DMS153 (cell line): ENCODE measurements at places on chromosomes 13 and 19.

- DNase-seq = no peak
Observed at GRCh38 chr19:48135411-48135810, 24.8 kb upstream of the PLA2G4C start.

DNA sequence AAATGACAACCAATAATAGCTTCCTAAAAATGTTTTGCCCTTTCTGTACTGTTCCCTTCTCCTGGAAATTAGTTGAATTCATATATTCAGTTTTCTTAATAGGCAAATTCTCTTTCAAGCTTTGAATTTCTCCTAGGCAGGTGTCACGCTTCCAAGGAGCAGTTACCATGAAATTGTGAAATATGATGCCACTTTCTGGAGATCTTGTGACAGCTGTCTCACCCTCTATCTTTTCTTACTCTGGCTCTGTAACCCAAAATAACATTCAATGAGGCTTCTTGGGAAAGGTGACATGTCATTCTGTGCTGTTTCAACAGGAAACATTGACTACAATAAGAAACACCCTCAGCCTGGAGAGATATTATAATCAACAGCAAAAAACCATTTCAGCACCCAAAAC lies 80.3 kb upstream of the MRI1 start:
- no peak for DNase-seq

DNA sequence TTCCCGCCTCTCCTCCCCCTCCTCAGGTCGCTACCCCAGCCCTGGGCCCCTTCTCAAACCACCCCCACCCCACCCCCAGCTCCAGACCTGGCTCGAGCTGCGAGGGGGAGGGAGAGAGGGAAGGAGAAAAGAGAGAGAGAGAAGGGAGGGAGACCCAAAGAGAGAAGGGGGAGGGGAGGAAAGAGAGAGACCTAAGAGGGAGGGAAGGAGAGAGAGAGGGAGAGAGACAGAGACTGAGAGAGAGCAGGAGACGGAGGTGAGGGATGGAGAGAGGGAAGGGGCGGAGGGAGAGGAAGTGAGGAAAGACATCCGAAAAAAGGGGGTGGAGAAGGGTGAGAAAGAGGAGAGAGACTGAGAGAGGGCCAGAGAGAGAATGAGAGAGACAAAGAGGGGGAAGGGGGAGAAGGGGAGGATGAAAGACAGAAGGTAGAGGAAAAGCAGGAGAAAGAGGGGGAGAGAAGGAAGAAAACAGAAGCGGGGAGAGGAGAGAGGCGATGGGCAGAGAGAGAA lies 2.0 kb upstream of the SPACA6 start:
- DNase-seq = peak; percentile 2

DNA sequence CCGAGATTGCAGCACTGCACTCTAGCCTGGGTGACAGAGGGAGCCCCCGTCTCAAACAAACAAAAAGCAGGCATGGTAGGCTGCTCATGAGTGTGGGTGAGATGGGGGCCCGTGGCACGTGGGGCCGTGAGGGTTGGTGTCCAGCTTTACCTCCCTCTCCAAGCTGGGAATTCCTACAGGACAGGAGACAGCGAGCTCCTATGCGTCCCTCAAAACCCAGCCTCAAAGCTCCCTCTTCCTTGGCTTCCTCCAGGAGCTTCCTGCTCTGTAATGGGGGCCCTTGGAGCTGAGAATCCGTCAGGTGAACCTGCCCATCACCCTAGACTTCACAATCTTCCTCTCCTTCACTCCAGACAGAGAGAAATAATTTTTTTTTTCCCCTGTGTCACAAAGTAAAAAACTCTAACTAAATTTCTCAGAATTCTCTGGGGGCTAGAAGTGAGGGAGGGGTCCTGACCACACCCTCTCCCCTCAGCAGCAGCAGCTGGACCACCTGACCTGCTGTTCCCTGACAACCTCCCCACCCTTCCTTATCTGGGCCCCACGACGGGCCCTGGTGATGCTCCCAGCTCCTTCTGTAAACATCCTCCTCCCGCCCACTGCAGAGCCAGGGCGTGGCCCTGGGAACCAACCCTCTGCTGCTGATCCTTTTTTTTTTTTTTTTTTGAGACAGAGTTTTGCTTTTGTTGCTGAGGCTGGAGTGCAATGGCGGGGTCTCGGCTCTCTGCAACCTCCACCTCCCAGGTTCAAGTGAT lies 22.1 kb upstream of the WDR18 start:
- DNase-seq = no peak

DNA sequence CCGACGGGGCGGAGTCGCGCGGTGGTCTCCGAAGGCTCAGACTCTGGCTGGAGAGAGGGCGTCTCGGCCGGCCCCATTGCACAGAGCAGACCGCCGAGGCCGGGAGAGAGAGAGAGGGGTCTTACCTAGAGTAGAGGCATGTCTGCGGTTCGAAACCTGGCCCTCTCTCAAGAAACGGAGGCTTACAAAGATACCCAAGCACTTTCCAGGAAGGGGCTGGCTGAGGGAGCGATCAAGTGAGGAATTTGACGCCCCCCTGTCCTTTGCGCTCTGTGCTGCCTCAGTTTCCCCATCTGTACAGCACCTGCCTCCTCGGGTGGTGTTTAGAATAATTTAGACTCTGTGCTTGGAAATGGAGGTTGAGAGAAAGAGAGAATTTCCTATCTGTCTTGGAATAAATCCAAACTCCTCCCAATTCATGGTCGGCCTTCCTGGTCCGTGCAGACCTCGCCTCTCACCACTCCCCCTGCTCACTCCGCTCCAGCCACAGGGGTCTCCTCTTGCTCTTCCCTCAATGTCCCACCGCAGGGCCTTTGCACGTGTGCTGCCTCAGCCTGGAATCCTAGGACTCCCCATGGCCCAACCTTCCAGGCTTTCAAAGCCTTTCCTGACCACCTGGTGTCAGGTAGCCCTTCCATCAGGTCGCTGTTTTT lies 658 bp upstream of the ISOC2 start:
- peak; percentile 9 for DNase-seq

DNA sequence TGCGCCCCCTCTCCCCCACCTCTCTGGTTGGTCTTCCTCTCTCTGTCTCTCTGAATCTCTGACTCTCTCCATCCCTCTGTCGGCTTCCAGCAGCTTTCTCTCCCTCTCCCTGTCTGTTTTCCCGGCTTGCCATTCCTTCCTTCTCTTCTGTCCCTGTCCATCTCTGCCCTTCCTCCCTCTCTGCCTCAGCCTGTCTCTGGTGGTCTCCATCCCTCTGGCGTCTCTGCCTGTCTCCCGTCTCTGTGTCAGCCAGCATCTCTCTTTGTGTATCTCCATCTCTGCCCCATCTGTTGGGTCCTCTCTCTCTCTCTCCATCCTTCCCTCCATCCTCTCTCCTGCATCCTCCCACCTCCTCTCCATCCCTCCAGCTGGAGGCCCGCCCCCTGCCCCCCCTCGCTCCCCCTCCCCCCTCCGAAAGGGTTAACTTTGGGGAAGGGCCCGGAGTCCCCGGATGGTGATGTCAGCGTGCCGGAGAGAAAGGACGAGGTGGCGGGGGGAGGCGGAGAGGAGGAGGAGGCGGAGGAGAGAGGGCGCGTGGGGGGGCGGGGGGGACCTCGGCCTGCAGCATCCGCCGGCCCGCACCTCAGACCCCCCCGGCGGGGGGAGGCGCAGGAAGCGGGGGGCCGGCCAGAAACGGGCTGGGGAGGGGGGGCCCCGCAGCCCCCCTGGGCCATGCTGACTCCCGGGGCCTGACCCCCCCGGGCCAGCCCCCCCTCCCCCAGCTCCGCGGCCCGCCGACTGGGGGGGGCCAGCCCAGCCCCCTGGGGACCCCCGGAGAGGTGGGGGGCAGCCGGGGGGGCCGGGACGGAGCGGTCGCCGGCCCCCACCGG lies at the start of gene BRSK1:
TSS of gene BRSK1 (plus strand) at position 450 of the 830 bp plus-strand sequence. CDS start 446 bp downstream, outside the sequence.
- peak; percentile 54 for DNase-seq

DNA sequence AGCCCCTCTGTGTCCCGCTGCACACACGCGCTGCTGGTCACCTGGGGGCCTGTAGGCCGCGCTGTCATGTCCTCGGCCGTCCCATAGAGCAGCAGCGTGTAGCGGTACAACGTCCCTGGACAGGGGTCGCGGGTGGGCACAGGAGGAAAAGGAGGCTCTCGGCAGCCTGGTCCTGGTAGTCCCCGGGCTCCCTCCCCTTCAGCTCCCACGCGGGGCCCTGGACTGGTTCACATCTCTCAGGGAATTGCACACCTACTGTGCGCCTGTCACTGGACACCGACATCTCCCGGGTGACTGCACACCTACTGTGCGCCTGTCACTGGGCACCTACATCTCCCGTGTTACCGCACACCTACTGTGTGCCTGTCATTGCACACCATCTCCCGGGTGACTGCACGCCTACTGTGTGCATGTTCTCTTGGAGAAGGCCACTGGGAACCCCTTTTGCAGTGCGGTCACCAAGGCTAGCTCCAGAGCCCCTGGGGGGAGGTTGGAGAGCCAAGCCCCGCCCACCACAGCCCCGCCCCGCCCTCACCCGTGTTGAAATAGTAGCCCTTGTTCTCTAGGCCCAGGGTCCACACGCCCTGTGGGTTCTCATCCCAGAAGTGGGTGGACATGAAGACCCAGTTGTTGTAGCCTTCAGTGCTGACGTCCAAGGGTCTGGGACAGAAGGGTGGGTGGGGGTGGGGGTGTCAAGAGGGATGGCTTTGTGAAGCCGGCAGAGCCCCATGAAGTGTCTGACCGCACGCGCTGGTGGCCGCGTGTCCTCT lies 3.5 kb upstream of the C19orf25 start:
- no peak for DNase-seq

- DNase-seq = no peak
Observed at GRCh38 chr19:5179256-5179655, 161.4 kb downstream of the PTPRS start.

DNA sequence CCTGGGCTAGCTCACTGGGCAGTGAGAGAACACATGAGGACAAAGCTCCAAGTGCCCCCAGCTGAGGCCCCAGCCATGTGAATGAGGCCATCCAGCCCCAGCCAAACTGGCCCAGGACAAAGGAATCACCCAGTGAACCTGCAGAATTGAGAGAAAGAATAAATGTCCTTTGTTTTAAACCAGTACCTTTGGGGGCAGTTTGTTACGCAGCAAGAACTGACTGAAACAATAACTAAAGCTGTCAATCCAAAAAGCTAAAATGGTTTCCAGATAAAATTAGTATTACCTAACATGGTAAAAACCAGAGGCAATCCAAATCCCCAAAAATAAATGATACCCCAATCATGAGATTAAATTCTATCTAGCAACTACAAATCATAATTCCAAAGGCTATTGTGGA lies 69.6 kb downstream of the ZNF557 start:
- DNase-seq = no peak

GRCh38 chr13:39789451-39789850 lies 134.0 kb downstream of the COG6 start:
- DNase-seq = no peak

DNA sequence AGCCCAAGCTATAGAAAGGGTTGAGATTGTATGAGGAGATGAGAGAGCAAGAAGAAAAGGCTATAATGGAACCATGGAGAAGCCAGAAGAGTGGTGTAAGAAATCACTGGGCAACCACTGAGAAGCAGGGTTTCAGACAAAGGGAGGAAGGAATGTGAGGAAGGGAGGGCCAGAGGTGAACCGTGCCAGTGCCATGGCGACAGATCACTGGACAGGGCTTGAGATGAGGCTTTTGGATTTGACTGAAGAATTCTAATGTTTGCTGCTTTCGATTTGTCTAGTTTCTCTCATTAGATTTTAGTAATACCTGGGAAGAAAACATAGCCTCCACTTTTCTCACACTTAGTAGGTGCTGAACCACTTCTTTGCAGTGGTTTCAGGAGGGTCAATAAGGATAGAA lies 6.3 kb upstream of the GPR183 start:
- DNase-seq = no peak

- no peak for DNase-seq
Observed at GRCh38 chr13:64869539-64869938, 2360.6 kb downstream of the PCDH9 start.

GRCh38 chr19:8922591-8922990 lies 87.6 kb downstream of the MUC16 start:
- DNase-seq = no peak

DNA sequence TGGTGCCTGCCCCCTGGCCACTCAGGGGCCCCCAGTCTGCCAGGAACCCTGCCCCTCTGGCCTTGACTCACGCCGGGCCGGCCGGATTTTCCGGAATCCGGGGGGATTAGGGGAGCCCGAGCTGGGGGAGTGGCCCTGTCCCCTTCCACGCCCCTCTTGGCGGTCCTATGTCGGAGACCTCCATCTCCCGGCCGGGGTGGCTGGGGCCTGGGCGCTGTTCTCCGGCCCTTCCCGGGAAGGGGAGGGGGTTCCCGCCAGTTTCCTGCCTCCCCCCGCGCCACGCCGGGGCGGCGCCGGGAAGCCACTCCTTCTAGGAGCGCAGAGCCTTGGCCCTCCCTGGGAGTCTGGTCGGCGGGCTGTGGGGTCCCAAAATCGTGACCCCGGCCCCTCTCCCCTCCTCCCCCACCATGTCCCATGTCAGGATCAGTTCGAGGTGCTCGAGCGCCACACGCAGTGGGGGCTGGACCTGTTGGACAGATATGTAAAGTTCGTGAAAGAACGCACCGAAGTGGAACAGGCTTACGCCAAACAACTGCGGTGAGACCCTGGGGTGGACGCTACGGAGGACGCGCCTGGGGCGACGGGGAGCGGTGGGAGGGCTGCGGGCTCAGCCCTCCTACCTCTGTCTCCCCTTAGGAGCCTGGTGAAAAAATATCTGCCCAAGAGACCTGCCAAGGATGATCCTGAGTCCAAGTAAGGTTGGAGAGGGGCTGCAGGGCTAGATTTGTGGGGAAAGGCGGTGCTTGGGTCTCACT lies 1.3 kb downstream of the TRIP10 start:
- peak; percentile 13 for DNase-seq

DNA sequence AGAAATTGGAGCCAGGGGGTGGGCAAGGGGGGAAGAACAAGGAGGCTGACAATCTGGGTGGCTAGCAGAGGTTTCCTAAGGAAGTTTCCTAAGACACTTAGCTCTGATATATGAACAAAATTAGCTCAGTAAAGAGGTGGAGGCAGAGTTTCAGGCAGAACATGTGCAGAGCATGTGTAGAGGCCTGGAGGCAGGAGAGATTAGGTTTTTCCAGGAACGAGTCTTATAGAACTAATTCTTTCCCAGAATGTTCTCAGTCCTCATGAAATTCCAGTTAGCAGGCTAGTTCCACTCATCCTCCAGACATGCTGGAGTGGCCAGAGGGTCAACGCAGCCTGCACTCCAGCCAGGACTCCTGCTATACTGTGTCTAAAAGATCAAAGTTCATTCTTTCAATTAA lies 184.7 kb downstream of the LACC1 start:
- DNase-seq = no peak

- DNase-seq = no peak
Observed at GRCh38 chr13:28099396-28100149, 803 bp downstream of the FLT3 start.
